Naive thymus-derived CD4-positive, alpha-beta T cell (primary cell): ENCODE measurements at places on chromosomes 2 and 18. TPM values are rescaled to one million over a fixed set of nuclear protein-coding genes. Genes with fewer than 3 reads are reported as not detected.
A peak's percentile ranks its signal among the peaks of the same experiment; 100 is the strongest.

GCG gene
- polyA plus RNA-seq: not detected

MSTN gene
- polyA plus RNA-seq: not detected

DNA sequence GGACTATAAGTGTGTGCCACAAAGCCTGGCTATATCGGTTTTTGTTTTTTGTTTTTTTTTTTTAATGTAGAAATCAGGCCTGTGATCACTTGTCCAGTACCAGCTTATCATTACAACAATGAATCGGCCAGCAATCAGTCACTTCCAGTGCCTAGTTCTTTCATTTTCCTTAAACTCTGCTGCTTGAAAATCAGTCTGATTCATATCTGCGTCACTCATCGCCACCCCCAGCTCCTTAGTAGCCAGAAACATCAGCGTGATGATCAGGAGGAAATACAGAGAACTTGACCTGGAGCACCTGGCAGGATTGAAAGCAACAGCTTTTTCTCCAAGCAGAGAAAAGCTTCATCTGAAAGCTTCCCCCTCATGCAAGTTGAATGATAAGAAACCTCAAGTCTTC is 75.4 kb downstream of the SPTBN1 start:
- no peak for DNase-seq

GRCh38 chr18:13387855-13388548 is 169.4 kb downstream of the LDLRAD4 start:
- no peak for DNase-seq

DNA sequence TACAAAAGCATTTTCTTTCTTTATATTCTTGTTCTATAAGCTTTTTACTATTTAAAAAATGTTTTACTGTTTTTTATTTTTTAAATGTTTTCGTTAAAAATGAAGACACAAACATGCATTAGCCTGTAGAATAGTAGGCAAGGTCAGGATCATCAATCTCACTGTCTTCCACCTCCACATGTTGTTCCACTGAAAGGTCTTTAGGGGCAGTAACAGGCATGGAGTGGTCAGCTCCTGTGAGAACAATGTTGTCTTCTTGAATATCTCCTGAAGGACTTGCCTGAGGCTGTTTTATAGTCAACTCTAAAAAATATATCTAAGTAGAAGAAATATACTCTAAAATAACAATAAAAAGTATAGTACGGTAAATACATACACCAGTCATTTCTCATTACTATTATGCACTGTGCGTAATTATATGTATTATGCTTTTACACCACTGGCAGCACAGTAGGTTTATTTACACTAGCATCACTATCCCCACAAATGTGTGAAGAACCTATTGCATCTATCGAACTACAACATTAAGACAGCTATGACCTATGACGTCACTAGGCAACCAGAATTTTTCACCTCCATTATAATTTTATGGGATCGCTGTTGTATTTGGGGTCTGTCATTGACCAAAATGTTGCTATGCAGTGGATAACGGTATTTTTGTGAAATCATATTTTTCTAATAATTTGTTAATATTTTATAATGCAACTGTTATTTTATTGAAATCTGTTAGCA is 764.3 kb downstream of the METTL4 start:
- no peak for DNase-seq

GRCh38 chr2:216328347-216328746 is 43.9 kb downstream of the MARCHF4 start:
- no peak for DNase-seq

- no peak for DNase-seq
Measured at GRCh38 chr2:102826904-102827303, 65.1 kb downstream of the TMEM182 start.

DNA sequence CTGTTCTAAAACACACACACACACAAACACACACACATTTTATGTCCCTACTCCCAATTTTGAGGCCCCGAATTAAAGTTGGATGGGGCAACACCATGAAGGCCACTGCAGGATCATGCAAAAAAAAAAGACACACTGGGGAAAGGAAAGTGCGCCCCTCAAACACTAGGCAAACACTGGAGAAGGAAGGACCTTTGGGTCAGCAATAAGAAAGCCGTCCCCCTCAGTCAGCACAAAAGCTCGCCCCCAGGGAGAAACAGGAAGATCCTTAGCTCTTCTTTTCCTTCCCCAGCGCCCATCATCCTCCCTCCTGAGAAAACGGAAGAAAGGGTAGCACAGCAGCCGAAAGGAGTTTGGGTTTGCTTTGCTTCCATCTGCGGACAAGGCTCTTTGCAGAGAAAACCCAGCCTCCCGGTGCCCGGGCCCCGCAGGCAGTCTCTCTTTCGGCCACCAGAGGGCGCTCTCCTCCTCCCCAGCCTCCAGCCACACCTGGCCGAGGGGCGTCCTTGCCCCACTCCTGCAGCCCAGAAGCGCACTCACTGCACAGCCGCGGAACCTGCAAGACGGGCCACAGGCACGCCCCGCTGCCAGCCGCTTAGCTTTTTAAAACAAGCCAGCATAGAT is 248.5 kb downstream of the CDH20 start:
- DNase-seq: peak; percentile 39

DNA sequence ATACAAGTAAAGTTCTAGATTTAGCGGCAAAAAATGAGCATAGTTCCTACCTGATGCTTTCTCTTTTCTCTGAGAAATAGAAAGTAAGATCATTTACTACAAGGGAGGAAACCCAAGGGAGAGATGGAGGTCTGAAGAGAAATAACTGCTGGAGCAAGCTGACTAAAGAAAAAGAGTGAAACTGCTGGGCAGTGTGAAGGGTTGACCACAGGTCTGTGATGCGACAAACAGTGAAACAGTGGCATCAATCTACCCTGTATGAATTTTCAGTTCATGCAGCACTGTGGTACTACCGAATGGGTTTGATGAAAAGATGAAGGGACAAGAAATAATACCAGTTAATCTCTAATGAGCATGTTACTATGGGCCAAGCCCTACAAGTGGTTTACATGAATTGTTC is 52.2 kb downstream of the CUL3 start:
- DNase-seq: no peak

GRCh38 chr2:141438536-141438935 is 692.3 kb downstream of the LRP1B start:
- no peak for DNase-seq

DNA sequence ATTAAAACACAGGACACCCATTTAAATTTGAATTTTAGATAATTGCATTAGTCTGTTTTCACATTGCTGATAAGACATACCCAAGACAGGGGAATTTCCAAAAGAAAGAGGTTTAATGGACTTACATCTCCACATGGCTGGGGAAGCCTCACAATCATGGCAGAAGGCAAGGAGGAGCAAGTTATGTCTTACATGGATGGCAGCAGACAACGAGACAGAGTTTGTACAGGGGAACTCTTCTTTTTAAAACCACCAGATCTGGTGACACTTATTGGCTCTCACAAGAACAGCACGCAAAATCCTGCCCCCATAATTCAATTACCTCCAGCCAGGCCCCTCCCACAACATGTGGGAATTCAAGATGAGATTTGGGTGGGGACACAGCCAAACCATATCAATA is 79.8 kb upstream of the SMAD2 start:
- DNase-seq: no peak

GRCh38 chr2:9291866-9292265 is 85.3 kb downstream of the ASAP2 start:
- DNase-seq: no peak
